ENCODE measurements at places on chromosomes 16 and 17.

- DNase-seq = peak; percentile 99
Measured at GRCh38 chr17:40485851-40486521, 15.4 kb downstream of the TNS4 start.

DNA sequence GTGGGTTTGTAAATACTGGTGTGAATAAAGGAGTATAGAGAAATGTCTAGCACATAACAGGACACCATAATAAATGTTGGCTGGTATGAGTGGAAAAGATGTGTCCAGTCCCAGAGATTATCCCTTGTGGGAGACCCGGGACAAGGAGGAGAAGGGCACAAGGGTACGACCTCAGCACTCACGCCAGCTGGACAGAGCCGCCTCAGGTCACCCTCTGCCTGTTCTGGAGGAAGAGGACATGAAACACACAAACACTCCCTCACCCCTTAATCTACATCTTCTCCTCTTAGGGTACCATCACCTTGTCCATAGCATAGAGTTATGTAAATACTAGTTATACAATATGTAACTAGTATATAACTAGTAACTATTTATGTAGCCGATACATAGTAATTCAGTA is 26.8 kb downstream of the DYNLL2 start:
- no peak for DNase-seq

- DNase-seq = no peak
Measured at GRCh38 chr16:72749091-72749490, 298.8 kb downstream of the ZFHX3 start.

DNA sequence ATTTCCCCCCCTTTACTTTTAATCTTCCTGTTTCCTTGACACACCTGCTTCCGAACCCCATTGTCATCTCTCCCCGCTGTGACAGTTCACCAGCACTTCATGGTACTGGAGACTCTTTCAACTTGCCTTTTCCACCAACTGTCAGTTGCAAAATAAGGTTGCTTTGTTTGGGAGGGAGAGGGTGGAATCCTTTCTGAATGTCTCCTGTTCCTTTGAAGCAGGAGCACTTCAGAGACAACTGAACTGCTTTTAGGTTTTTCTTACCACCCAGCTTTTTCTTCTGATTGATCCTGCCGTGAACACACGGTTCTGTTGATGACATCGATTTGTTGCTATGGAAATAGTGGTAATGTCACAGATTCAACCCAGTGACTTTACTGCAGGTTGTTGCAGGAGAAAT is 42.0 kb downstream of the RPA1 start:
- DNase-seq = no peak
